ENCODE measurements at places on chromosomes 16 and 17. TPM values are rescaled to one million over a fixed set of nuclear protein-coding genes. Genes with fewer than 3 reads are reported as not detected.

DNA sequence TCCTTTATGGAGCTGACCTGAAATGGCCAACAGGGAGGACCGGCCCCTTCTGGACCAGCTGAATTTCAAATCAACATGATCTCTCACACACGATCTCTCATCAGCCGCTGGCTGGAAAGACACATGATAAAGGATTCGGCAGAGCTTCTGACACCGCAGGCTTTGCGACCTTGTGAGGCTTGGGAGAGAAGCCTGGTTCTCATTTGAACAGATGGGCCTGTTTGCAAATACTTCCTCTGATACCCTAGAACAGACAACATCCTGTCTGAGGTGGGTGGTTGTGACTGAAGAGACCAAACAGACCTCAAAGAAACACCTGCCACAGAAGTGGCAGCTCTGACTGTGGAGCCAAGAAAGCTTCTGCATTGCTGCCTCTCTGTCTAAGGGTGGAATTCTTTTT lies 77.9 kb upstream of the SDK2 start:
- no peak for DNase-seq

- DNase-seq = no peak
Observed at GRCh38 chr16:49017501-49017900, 264.1 kb downstream of the CBLN1 start.

Gene ACSM2A
- total RNA-seq = not detected

Gene LGALS9
- total RNA-seq = 76.8 TPM

DNA sequence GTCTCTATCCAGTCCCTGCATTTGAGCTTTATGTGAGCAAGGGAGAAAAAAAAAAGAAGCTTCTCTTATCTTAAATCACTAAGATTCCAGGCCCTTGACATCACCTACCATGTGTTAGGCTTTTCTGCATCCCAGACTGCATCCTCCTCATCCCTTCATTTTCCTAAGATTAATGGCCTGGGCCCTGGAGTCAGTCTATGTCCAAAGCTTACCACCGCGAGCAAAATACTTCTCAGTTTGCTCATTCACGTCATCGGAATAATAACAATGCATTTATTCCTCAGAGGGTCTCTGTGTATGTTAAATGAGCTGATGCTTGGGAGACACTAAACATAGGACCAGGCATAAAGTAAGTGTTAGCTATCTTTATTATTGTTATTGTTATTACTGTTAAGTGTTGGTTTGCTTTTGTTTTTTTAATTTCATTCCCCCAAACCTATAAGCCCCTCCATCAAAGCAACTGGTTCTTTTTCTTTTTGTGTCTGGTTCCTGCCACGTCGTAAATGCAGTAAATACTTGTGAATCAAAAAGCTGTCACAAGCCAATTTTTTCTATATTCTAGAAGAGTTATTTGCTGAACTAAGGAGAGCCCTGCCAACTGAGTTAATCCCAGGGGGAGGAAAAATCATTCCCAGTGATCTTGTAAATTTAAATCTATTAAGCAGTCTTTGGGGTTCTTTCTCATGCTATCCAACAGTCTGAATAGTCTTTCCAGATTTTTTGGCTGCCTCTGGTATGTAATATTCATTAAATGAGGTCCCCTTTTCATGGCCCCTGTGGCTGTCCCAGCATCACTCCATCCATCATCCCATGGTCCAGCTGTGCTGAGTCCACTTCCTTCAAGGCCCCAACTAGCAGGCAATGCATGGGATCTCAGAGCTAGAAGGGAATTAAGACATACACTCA lies 46.5 kb downstream of the VAT1L start:
- no peak for DNase-seq

DNA sequence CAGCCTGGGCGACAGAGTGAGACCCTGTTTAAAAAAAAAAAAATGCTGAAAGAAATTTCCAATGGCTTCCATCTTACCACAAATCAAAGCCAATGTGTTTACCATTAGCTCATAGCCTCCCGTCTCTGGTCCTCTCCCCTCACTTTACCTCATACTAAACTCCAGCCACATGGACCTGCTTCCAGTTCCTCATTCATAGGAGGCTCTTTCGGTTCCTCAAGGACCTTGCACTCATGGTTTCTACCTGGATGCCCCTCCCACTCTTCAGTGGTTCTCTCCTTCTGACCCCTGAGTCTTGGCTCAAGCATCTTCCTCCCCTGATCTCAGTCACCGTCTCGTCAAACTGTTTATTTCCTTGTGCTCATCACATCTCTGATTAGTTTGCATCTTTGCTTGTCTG lies 3.8 kb upstream of the DEF8 start:
- DNase-seq = no peak

Gene TNK1
- total RNA-seq = 3.5 TPM

DNA sequence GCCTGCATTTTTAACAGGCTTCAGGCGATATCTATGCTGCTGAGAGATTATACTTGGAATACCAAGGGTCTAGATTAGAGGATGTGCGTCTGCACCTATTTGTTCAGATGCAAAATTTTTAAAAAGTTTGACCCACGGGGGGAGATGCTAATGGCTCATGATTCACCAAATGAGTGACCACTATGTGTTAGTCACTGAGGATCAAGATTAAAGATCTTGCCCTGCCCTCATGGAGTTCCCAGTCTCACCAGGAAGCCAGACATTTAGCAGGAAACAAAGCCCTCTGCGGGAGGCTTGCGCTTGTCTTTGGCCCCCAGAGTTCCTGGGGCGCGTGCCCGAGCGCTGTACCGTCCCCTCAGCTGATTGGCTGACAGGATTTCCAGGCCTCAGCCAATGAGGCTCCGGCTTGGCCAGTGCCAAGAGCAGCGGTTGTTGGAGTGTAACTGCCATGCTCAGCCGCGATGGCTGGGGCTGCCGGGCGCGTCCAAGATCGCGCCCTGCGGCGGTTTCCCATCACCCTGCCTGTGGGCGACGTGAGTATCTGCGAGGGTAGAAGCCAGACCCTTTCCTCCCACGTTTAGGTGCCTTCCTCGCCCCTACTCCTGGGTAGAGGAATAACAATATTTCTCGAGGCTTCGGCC lies 4.5 kb upstream of the DDX19B start:
- no peak for DNase-seq

Gene CCL3
- total RNA-seq = 74.5 TPM

DNA sequence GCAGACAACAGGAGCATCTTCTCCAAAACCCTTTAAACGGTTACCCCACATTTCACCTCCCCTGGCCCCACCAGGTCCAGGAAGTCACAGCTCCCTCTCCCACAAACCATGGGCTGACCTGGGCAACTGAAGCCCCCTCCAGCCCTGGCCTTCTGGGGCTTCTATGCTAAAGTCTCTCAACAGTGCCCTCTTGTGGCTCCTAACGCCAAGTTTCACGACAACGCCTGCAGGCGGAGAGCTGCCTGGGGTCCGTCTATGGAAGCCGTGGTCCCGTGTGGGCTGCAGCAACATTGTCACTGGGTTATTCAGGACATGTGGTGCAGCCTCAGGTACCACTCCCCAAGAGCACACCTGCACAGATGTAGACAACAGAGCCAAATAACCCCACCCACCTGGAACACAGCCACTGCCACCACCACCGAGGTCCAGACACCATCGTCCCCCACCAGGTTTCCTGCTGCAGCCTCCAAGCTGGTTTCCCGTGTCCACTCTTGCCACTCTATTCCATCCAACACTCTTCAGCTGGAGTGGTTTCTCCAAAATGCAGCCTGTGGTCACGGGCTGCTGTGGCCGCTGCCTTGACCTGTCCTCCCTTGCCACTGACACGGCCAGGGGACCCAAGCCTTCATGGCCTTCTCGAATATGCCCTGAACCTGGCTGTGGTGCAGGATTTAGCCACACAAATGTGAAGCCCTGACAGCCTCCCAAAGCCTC lies 19.1 kb downstream of the C16orf95 start:
- no peak for DNase-seq

Data from activated B cell treated with CpG ODN at 0.5 μM for 24 hours (primary cell).